ENCODE measurements at places on chromosomes 12 and 14.

DNA sequence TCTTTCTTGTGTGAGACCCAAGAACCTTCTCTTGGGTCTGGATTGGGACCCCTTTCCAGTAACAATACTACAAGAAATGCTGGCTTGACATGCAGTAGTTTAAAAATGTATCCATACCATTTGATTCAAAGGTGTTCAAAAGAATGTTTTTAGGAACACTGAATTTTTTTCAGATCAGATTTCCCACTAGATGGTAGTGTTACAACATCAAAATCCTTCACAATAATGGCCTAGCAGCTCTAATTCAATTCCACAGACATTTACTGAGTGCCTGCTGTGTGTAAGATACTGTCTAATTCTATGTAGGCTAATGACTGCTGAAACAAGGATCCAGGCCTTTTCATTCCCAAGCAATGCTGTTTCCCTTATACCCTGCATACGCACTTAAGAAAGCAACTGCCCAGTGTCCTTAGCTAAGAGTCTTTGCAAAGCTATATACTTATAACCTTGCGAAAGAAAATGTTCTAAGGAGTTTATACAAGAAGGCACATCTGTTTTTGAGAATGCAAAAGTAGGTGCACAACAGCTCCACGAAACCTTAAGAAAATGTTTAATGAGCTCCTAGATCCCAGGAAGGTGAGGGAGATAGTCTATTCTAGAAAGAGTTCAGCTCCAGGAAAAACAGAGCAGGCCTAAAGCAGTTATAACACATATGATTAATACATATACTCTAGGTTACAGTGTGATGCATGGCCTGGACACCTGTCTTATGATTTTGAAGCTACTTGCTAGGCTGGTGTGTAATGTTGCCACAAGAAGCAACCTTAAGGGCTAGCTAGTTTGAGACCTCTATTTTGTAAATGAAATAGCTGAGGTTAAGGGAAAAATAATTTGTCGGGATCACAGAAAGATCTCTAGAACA lies 50.9 kb upstream of the PKP2 start:
- DNase-seq = peak; percentile 38

- no peak for DNase-seq
Observed at GRCh38 chr14:52338051-52338681, 24.1 kb downstream of the PTGER2 start.

DNA sequence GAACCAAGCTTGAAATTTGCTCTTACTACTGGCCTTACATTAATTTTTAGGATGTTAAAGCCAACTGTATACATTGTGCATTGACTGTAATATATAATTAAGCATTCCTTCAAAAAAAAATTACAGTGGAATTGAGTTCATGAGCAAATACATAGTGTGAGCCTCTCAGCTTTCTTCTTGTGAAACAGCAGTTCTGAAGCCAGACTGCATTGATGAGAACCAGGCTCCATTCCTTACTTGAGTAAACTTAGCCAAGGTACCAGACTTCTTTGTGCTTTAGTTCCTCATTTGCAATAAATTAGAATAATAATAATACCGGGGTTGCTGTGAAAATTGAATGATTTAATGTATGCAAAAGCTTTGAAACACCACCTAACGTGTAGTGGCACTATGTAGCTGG lies 169.5 kb downstream of the ANO4 start:
- no peak for DNase-seq

- DNase-seq = no peak
Observed at GRCh38 chr12:11651785-11652184, 2.3 kb downstream of the ETV6 start.

GRCh38 chr14:51914310-51914709 lies 53.9 kb downstream of the GNG2 start:
- no peak for DNase-seq

- no peak for DNase-seq
Observed at GRCh38 chr14:105664691-105665090, 138.3 kb downstream of the TMEM121 start.

- DNase-seq = no peak
Observed at GRCh38 chr14:68522510-68523325, 270.1 kb downstream of the ZFP36L1 start.

GRCh38 chr12:12673296-12673695 lies 22.7 kb downstream of the GPR19 start:
- no peak for DNase-seq

DNA sequence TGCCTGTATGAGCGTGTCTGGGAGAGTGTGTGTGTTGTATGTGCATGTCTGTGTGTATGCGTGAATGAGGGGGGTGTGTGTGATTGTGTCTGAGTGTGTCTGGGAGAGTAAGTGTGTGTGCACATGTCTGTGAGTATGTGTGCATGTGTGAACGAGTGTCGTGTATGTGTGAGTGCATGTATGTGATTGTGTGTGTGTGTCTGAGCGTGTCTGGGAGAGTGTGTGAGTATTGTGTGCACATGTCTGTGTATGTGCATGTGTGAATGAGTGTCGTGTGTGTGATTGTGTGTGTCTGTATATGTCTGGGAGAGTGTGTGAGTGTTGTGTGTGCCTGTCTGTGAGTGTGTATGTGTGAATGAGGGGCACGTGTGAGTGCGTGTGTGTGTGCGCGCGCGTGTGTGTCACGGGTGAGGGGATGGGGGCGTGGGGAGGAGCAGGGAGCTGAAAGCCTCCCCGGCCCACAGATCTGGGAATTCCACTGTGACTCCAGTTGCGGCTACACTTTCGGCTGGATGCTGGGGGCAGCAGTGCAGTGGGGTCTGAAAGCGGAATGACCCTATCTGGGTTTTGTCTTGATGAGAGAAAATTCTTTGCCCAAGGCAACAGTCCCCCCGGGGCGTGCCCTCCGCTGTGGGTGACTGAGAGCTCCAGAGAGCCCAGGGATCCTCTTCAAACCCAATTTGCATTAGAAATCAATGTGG lies 138.1 kb upstream of the MED13L start:
- DNase-seq = no peak

GRCh38 chr14:64369201-64369600 lies 19.0 kb upstream of the MTHFD1 start:
- no peak for DNase-seq

- no peak for DNase-seq
Observed at GRCh38 chr12:57821474-57822214, 3.1 kb upstream of the AVIL start.

- no peak for DNase-seq
Observed at GRCh38 chr14:61477712-61478462, 156.5 kb downstream of the PRKCH start.

- no peak for DNase-seq
Observed at GRCh38 chr14:32710731-32711680, 227.7 kb upstream of the NPAS3 start.

DNA sequence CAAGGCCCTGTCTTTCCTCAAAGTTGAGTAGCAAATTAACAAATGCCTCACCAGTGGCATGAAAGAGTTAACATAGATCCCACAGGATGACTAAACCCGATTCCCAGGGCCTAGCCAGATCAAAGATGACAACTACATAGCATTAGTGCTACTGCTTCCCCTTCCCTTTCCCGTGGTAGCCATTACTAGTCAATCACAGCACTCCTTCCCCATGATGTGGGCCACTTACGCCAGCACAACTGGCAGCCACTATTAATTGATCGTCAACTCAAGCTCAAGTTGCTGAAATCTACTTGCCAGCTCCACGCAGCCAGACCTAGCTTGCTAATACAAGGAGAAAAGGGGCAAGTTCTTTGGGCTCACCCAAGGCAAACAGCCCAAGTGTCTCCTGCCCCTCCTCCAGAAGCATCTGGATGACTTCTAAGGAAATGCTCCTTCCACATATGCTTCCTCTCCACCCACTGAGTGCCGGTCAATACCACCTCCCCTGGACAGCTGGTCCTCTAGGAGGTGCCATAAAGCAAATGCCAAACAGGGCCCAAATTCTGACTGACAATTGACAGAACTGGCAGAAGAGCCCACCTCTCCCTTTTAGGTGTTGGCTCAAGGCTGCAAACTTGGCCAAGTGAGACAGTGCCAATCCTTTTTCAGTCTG lies 72.6 kb downstream of the NUAK1 start:
- no peak for DNase-seq

DNA sequence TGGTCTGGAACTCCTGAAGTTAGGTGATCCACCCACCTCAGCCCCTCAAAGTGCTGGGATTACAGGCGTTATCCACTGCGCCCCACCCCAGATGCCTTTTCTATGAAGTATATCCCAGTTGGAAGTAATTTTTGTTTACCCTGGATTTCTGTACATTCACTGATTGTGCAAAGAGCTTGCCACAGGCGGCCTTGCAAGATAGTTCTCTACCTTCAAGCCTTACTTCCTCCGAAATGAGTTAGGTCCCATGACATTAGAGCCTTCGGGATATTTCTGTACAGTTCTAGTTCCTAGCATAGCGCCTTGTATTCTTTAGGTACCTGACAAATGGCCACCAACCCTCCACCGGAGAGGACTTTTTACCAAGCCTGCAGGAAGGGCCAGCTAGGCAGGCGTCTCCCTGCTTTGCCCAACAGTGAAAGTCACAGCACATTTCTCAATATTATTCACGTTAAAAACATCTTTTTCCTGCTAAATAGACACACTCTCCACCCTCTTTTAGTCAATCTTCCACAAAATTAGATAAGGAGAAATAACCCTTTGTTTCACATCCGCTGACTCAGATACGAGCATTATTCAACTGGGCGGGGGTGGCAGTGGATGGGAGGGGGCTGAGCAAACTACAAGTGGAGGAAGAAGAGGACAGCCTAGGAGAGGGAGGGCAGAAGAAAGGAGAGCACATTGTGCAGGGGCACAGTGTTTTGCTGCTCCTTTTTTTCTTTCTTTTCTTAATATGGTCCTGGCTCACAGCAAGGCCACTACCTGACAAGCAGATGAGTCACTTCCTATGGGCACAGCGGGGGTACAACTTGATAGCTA lies 40.0 kb upstream of the CAPRIN2 start:
- peak; percentile 31 for DNase-seq

DNA sequence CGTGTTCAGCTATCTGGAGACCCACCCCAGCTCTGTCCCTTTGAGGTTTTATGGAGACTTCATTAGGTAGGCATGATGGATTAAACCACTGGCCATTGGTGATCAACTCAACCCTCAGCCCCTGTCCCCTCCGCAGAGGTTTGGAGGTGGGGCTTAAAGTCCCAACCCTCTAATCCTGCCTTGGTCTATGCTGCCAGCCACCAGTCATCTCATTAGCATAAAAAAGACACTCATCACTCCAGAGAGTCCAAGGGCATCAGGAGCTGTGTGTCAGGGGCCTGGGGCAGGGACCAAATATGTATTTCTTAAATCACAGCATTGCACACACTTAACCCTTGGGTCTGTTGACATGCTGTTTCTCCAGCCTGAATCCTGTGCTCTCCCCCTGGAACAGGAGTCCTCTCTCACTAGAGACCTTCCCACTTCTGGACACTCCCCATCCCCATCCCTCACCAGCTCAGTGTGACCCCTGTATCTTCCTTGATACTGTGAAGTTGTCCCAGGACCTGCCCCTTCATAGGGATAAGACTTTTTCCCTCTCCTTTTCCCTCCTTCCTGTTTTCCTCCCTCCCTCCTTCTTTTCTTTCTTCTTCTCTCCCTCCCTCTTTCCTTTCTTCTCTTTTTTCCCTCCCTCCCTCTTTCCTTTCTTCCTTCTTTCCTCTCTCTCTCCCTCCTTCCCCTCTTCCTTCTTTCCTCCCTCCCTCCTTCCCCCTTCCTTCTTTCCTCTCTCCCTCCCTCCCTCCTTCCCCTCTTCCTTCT lies 54.7 kb upstream of the CLMN start:
- no peak for DNase-seq

DNA sequence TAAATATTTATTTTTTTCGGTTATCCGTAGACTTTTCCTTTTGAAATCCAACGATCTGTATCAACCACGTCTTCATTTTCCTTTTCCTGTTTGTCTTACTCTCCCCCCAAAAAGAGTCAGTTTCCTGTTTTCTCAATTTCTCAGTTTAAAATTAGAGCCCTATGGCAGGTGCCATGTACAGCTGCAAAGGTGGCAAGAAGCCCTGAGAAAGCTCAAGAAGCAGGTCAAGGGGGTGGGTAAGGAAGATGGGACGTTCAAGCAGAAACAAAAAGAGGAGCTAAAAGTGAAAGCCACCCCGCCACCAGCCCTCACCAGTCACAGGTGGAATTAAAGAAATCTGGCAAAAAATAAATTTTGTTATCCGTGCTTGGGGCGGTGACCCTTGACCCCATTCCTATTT lies 26.7 kb downstream of the SLC35E3 start:
- no peak for DNase-seq

- DNase-seq = no peak
Observed at GRCh38 chr14:32022525-32022924, 54.6 kb upstream of the ARHGAP5 start.

All from frontal cortex (tissue), 4 donors.